ENCODE measurements at places on chromosomes 2 and 18. TPM values are rescaled to one million over a fixed set of nuclear protein-coding genes. Genes with fewer than 3 reads are reported as not detected.

- DNase-seq: peak; percentile 4
Measured at GRCh38 chr2:159855557-159856061, 57.6 kb upstream of the CD302 start.

DNA sequence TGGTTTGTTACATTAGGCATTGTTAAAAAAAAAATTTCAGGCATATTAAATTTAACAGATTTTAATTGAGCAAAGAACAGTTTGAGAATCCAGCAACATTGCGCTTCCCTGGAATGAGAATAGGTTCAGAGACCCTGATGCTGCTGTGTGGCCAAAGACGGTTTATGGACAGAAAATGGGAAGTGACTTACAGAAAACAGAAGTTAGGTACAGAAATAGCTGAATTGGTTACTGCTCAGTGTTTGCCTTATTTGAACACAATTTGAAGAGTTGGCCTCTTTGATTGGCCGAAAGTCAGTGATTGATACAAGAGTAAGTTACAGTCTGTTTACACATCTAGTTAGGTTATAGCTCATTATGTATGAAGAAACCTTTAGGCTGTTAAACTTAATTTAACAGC, 6.0 kb upstream of the NEDD4L start:
- no peak for DNase-seq

- no peak for DNase-seq
Measured at GRCh38 chr2:138658187-138658894, 121.8 kb downstream of the NXPH2 start.

- peak; percentile 76 for DNase-seq
Measured at GRCh38 chr18:77063260-77063659, 69.3 kb downstream of the MBP start.

DNA sequence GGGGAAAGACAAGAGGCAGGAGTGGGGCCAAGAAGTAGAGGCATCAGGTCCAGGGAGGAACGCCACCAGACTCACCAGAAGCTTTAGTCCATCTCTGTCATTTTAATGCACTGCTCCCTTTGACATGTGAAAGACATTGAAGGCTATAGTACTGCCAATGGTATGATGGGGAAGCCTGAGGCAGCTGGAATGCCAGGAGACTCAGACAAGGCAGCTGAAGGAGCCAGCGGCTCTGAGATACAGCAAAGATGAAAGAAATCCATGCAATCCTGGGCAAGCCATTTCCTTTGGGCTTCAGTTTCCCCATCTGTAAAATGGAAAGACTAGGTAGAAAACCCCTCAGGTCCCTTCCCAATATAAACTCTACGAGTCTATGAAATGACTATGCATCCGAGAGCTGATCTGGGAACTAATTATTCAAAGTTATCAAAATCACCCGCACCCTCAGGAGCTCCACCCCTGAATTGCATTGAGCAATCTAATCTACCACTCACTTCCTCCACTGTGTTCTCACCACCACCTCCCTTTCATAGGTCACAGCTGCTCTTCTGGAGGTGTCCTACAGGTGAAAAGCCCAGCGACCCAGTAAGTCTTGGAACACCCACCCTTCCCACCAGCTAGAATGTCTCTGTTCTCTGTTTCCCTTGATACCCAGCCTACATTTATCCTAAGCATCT, 3.1 kb downstream of the CXCR2 start:
- DNase-seq: no peak

GRCh38 chr18:8602040-8602439, 7.2 kb upstream of the RAB12 start:
- DNase-seq: no peak

DNA sequence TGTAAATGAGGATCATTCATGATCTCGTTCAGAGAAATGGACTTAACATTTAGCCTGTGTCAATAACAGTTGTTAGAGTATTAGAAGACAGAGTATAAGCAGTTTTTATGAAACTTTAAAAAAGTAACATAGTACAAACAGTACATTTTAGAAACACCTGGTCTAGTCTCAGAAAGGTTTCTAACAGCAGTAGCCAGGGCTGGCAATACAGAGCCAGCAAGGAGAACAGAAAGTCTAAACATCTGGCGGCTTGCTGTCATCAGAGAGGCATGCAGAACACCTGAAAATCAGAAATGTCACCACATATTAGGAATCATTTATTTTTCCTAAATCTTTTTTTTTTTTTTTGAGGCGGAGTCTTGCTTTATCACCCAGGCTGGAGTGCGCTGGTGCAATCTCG, 50.1 kb downstream of the RPL31 start:
- DNase-seq: no peak

DNA sequence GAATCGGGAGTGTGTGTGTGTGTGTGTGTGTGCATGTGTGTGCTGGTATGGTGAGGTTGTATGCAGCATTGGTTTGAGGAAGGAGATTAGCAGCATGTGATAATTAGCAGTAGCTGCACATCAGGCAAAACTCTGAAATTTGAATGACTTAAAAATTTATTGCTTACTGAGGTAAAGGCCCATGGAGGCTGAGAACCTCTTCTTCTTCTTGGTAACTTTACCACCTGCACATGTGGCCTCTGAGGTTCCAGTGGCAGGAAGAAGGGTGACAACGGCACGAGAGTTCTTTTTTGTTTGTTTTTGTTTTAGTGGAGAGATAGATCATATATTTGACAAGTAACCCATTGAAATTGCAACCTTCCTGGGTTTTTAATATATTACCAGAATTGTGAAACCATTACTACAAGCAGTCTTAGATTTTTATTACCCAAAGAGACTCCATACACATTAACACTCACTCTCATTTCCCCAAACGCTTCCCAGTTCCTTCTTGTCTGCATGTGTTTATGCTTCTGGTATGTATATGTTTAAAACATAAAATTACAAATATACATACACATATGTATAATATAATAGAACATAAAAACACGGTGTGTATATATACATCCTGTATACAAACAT, 292.1 kb downstream of the PTGR3 start:
- no peak for DNase-seq

- no peak for DNase-seq
Measured at GRCh38 chr2:115580784-115581183, 1138.3 kb downstream of the DPP10 start.

- DNase-seq: no peak
Measured at GRCh38 chr2:60560734-60561644, 7.5 kb upstream of the BCL11A start.

GRCh38 chr18:54717673-54718407, 110.4 kb upstream of the RAB27B start:
- peak; percentile 35 for DNase-seq

- no peak for DNase-seq
Measured at GRCh38 chr2:143793381-143793780, 664.2 kb downstream of the ARHGAP15 start.

DNA sequence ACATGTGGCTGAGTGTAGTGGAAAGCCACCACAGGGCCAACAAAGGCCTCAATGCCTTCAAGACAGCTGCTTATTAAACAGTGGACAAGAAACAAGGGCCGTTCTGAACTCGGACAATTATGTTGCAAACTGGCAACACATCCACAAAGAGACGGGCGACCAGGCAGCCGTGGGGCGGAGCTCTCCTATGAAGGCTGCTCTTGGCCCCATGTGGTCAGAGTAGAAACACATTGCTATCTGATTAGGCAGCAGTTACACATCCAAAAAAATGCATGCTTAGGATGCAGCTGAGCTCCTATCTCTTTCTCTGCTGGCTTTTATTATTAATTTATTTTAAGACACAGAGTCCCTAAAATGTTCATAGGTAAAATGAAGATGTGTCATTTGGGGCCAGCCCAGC, 163.4 kb downstream of the TMEM163 start:
- no peak for DNase-seq

DNA sequence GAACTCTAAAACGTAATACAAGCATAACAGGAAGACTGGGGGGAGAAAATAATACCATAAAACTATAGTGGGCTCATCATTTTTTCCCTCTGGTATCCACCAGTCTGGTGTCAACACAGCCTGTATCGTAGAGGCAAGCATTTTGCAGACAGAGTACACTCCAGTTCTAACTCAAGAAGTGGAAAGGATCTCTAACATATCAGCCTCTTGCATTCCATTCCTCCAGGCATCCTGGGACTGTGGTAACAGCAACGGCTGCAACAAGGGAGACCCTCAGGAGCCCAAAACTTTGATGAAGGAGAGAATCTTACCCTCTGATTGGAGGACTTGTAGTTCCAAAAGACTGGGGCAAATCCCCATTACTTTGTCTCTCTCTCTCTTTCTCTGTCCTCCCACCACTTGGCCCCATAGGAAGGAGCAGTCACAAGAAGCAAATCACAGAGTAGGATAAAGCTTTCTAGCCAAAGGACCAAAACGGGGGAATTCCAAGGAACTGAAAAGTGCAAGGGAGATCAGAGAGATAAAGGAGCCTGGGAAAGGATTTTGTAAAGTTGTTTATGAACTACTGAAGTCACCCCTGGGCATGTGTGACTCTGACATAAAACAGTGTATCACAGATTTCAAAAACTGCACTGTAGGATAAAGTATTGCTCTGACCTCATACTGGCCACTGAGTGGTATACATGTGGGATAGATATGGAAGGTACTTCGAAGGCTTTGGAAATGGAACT, 11.9 kb downstream of the FRZB start:
- no peak for DNase-seq

GRCh38 chr2:45891719-45892424, 240.4 kb downstream of the PRKCE start:
- peak; percentile 30 for DNase-seq

- DNase-seq: no peak
Measured at GRCh38 chr2:190882856-190883582, 2.4 kb downstream of the GLS start.

DNA sequence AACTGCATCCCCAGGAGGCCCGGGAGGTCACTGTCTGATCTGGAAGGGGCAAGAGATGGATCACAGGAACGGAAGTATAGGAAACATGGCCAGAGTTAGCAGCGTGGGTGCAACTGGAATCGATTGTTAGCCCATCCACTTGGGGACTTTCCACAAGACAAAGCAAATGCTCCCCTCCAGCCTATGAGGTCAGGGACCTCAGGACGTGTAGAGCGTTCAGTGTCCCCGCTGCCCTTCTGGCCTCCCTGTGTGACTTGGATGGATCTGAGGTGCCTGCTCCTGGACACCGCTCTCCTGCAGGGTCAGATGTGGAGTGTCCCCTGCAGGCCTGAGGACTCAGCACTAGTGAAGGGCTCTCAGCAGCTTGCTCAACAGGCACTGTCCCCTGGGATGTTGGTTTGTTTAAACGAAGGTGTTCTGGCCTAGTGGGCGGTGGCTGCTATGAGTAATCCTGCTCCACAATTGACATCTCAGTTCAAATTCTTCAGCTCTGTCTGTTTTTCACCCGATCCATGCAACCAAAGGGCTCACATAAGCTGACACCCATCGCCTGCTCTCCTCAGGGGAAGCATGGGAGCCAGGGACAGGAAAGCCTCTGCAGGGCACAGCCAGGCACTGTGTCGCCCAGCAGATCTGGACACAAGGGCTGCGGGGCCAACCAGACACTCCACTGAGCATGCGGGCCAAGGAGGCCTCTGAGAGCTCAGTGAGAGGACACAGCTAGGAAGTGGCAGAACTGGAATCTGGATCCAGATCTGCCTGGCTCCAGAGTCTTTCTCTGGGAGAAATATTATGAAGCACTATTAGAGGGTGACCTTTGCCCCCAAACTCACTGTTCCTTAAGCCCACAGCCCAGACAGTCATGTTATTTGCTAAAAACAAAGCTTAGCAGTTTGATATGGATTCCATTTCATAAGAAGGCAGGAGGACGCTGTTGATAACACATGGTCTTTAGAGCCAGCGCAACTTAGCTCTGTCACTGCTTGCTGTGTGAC, 78.5 kb downstream of the RHOB start:
- DNase-seq: peak; percentile 32

DNA sequence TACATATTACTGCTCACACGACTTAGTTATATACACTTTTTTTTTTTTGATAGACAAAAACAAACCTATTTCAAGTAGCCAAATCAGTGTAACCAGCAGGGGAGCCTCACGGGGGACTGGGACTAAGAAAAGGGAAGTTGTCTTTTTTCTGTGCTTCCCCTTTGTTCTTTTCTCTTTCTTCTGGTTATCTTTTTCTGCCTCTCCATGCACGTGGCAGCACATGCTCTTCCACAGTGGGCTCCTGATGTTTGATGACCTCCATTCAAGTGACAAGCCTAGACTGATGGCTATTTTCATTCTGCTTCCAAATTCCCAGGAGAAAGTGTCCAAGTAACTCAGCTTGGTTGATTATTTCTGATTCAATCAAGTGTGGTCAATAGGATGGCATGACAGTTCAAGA, 98.2 kb upstream of the STK39 start:
- no peak for DNase-seq

GRCh38 chr2:240819858-240820606, at the start of gene KIF1A:
Gene KIF1A, minus strand, starts transcription at chr2:240820219. Its CDS starts 22,467 bp downstream, at chr2:240797752.
- no peak for DNase-seq

DNA sequence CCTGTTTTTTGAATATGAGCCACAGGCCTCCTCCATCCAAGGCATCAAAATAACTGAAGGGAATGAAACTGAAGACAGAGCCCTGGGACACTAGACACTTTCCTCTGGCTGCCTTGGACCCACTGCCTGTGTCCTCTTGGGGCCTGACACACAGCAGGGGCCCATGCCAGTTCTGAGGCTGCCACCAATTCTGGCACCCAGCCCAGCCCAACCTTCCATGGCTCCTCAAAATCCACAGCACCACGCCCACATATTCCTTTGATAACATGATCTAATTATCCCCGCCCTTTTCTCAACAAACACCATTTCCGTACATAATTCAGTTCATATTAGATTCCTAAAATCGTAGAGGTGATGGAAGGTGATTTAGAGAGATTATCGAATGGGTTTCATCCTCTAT, 64.2 kb downstream of the EMX1 start:
- no peak for DNase-seq

DNA sequence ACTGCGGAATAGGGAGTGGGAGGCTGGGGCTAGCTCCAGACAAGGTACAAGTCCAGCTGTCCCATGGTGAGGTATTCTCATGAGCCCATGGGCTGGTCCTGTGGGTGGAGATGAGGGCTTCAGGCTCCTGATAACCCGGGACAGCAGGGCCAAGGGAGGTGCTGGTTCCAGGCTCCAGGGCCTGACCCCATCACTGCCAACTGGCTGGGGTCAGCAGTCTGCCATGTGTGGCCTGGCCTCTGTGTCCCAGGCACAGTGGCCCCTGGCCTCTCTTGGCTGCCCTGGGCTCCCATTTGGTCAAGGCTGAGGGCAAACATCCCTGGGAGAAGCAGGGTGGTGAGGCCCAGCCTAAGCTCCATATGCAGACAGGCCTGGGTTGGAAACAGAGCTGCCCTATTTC, 966 bp upstream of the OXER1 start:
- no peak for DNase-seq

Gene UGT1A8
- total RNA-seq: not detected

Gene CLEC4F
- total RNA-seq: not detected

Gene RAB11FIP5
- total RNA-seq: 56.0 TPM

Gene CABYR
- 7.8 TPM for total RNA-seq

Gene IL1F10
- total RNA-seq: not detected

Gene RAD51AP2
- total RNA-seq: 0.10 TPM

Gene ERFE
- total RNA-seq: 1.4 TPM

Gene PRADC1
- total RNA-seq: 16.7 TPM

Gene FBXO36
- total RNA-seq: 1.9 TPM

Gene EFR3B
- 13.3 TPM for total RNA-seq
